ENCODE measurements at places on chromosomes 11 and 22. TPM values are rescaled to one million over a fixed set of nuclear protein-coding genes. Genes with fewer than 3 reads are reported as not detected.

GAB4 gene
- not detected for polyA plus RNA-seq

POTEH gene
- not detected for polyA plus RNA-seq

CCDC87 gene
- 0.09 TPM for polyA plus RNA-seq

FGF19 gene
- not detected for polyA plus RNA-seq

PRR5L gene
- polyA plus RNA-seq = 5.9 TPM

HORMAD2 gene
- polyA plus RNA-seq = not detected

NLRP14 gene
- polyA plus RNA-seq = 0.04 TPM

APOBEC3B gene
- polyA plus RNA-seq = 2.4 TPM

OR8D1 gene
- not detected for polyA plus RNA-seq

CSNK2A3 gene
- 0.15 TPM for polyA plus RNA-seq

NRGN gene
- 11.0 TPM for polyA plus RNA-seq

AQP11 gene
- polyA plus RNA-seq = 0.19 TPM

OR51L1 gene
- polyA plus RNA-seq = not detected

PEX26 gene
- polyA plus RNA-seq = 10.9 TPM
